ENCODE measurements at places on chromosomes 5 and 9.

GRCh38 chr9:105832096-105832710, 137.9 kb downstream of the TMEM38B start:
- no peak for DNase-seq
- H3K4me3 ChIP-seq, result no peak overlapping the region
- H3K27me3 ChIP-seq, result peaks cover 18% of the 10 kb centered on the region
- no peaks in the 10 kb centered on the region for H3K36me3 ChIP-seq
- H3K27ac ChIP-seq, result no peak overlapping the region

- H3K36me3 ChIP-seq, result no peaks in the 10 kb centered on the region
- H3K4me3 ChIP-seq, result no peak overlapping the region
- no peaks in the 10 kb centered on the region for H3K27me3 ChIP-seq
- H3K4me1 ChIP-seq, result no peaks in the 10 kb centered on the region
- H3K27ac ChIP-seq, result no peak overlapping the region
These were observed 57.2 kb downstream of the TMOD1 start for GRCh38 chr9:97558701-97559101.

GRCh38 chr5:1661311-1661710, 137.6 kb upstream of the LPCAT1 start:
- peaks cover 4% of the 10 kb centered on the region for H3K4me1 ChIP-seq
- peak; percentile 35 for DNase-seq
- H3K4me3 ChIP-seq, result no peak overlapping the region
- no peaks in the 10 kb centered on the region for H3K36me3 ChIP-seq
- H3K27ac ChIP-seq, result no peak overlapping the region
- peaks cover 21% of the 10 kb centered on the region for H3K27me3 ChIP-seq

GRCh38 chr5:22102823-22103359, 750.3 kb downstream of the CDH12 start:
- no peaks in the 10 kb centered on the region for H3K27me3 ChIP-seq
- no peaks in the 10 kb centered on the region for H3K36me3 ChIP-seq
- H3K27ac ChIP-seq, result no peak overlapping the region
- no peak overlapping the region for H3K4me3 ChIP-seq
- no peak for DNase-seq

DNA sequence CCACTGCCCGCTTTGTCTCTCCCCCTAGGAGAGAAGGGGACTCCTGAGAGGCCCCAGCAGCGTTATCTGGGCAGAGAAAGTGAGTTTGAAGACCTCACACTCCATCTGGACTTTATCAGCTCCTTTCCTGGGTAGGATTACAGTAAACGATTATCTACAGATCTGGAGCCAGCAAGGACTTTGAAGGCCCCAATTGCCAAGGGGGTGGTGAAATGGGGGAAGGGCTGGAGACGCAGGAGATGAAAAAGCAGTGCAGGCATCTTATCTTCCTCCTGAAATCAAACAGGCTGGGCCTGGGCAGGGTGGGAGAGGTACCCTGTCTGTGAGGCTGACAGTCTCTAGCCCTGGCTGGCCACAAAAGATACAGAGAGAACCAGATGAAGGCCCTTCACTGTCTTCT, 105.8 kb upstream of the MSX2 start:
- H3K4me3 ChIP-seq, result no peak overlapping the region
- DNase-seq, result peak; percentile 77
- H3K27ac ChIP-seq, result no peak overlapping the region
- H3K27me3 ChIP-seq, result peaks cover 90% of the 10 kb centered on the region

- no peaks in the 10 kb centered on the region for H3K27me3 ChIP-seq
- H3K4me3 ChIP-seq, result no peak overlapping the region
- H3K27ac ChIP-seq, result no peak overlapping the region
- no peaks in the 10 kb centered on the region for H3K4me1 ChIP-seq
- no peak for DNase-seq
These were observed 296.6 kb upstream of the MPDZ start for GRCh38 chr9:13576101-13576500.

DNA sequence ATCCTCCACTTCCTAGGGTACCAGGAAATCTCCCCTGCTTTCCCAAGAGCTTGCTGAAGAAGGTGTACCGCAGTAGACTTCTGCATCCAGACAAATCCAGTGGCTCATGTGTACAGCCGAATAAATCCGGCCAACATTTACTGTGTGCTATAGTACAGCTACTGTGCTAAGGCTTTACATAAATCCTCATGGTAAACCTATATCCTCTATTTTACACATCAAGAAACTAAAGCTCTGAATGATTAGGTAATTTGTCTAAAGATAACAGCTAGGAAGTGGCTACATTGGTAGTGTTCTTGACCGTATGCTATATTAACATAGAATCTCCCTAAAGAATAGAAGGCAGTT, 511 bp upstream of the WDR41 start:
- H3K4me1 ChIP-seq, result peaks cover 2% of the 10 kb centered on the region
- no peak overlapping the region for H3K27ac ChIP-seq
- peaks cover 6% of the 10 kb centered on the region for H3K36me3 ChIP-seq
- H3K27me3 ChIP-seq, result peaks cover 38% of the 10 kb centered on the region
- no peak for DNase-seq
- H3K4me3 ChIP-seq, result peak overlapping the region; percentile 97

GRCh38 chr9:136773386-136774044, 9.2 kb upstream of the LCN15 start:
- H3K27ac ChIP-seq, result no peak overlapping the region
- H3K4me3 ChIP-seq, result no peak overlapping the region
- DNase-seq, result peak; percentile 91
- H3K27me3 ChIP-seq, result peaks cover 9% of the 10 kb centered on the region
- no peaks in the 10 kb centered on the region for H3K36me3 ChIP-seq
- H3K4me1 ChIP-seq, result no peaks in the 10 kb centered on the region

DNA sequence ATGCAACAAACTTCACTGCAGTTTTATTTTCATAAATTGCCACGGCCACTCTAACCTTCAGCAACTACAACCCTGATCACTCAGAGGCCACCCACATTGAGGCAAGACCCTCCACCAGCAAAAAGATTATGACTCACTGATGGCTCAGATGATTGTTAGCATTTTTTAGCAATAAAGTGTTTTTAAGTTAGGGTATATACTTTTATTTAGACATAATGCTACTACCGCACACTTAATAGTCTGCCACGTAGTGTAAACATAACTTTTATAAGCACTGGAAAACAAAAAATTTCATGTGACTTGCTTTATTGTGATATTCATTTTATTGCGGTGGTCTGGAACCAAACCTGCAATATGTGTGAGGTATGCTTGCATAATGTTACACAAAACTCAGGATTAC, 257.9 kb downstream of the ZSWIM6 start:
- H3K4me3 ChIP-seq, result no peak overlapping the region
- no peak for DNase-seq
- H3K4me1 ChIP-seq, result no peaks in the 10 kb centered on the region
- H3K27me3 ChIP-seq, result peaks cover 5% of the 10 kb centered on the region
